ENCODE measurements at places on chromosomes 1 and 21.

DNA sequence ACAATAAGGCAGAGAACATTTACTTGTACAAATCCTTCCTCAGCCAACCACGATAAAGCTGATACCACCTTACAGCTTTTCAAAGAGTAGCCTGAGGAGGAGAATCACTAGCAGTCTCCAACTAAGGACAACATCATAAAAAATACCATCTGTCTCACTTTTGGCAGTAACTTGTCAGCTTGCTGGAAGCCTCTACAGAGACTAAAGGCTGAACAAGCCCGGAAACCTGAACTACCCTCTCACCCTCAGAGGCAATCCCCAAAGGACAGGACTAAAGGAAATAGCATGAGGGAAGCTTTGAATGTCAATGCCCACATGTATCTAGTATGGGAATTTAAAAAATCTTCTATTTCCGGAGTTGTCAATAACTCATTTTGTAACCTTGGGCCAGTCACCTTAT lies 10.6 kb downstream of the SRSF4 start:
- no peak for DNase-seq

- DNase-seq: no peak
Observed at GRCh38 chr1:232438476-232438875, 191.5 kb downstream of the SIPA1L2 start.

DNA sequence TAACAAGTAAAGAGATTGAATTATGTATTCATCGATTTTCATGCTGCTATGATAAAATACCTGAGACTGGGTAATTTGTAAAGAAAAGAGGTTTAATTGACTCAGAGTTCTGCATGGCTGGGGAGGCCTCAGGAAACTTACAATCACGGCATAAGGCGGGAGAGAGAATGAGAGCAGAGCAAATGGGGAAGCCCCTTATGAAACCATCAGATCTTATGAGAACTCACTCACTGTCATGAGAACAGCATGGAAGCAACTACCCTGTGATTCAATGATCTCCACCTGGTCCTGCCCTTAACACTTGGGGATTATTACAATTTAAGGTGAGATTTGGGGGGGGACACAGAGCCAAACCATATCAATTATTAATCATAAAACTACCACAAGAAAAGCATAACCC lies 3.3 kb upstream of the GBP3 start:
- no peak for DNase-seq

GRCh38 chr1:167720965-167721616 lies 691 bp upstream of the MPZL1 start:
- peak; percentile 70 for DNase-seq

GRCh38 chr1:247247568-247247967 lies 8.3 kb upstream of the VN1R5 start:
- DNase-seq: no peak

GRCh38 chr1:207316622-207317391 lies 4.7 kb upstream of the CD55 start:
- no peak for DNase-seq

- peak; percentile 78 for DNase-seq
Observed at GRCh38 chr1:99481391-99481996, 164.4 kb upstream of the PALMD start.

DNA sequence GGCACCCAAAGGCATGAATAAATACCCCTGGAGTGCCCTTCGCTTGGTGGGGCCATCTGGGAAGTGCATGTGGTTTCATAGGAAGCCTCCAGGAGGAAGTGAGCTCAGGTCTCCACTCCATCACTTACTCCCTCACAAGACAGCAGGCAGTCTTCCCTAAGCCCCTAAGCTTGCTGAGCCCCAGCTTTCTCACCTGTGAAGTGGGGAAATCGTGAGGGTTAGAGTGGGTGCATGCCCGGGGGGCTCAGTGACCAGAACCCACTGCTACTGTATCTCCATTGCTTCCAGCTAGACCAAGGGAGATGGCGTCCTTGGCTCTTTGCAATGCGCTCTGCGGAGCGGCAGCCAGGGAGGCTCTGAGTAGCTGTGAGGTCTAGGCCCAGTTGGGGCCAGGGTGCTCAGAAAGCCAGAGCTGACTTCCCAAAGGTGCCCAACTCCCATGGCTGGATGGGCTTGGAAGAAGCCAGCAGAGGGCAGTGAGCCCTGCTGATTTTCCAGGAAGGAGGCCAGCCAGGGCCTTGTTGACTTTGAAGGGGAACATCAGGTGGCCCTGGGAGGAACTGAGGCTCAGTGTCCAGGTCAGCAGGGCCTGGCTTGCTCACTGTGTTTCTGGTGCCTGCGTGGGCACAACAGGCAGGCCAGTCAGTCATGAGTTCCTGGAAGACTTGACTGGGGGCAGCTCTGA lies 27.3 kb downstream of the CDCP2 start:
- peak; percentile 32 for DNase-seq

- peak; percentile 73 for DNase-seq
Observed at GRCh38 chr1:66809736-66810326, 8.8 kb upstream of the INSL5 start.

DNA sequence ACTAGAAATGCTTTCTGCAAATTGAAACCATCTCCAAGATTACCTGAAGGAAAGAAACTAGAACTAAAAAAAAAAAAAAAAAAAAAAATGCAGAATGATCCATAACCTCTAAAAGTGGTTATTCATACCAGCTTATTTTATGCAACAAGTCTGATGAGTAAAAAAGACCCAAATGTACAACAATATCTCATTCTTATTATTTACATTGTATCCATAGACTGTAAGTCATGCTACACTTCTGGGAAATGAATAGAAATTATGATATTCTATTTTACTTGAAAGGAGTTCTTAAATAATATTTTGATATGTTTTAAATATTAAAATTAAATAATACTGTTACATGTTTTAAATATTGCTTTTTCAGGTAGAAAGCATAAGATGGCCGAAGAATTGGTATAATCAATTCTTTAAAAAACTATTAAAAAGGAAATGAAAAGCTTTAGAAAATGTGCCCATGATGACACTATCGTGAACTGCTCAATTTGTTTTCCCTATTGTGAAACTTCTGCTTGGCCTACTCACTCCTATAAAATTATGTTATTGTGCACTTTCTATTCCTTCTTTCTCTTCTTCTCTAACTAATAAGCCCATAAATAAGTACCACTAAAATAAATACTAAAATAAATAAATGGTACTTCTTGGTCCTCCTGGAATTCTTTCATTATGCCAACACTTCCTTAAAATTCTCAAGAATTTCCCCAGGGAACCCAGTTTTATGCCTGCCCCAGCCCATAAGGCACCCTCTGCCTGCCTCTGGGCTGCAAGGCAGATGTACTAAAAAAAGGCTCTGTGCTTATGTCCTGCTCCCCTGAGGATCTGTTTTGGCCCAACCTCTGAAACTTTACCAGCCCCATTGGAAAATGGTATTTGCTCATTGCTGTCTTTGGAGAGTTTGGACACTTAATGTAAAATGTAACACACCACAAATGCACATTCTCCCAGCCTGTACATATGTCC lies 18.1 kb downstream of the SAMSN1 start:
- DNase-seq: no peak

DNA sequence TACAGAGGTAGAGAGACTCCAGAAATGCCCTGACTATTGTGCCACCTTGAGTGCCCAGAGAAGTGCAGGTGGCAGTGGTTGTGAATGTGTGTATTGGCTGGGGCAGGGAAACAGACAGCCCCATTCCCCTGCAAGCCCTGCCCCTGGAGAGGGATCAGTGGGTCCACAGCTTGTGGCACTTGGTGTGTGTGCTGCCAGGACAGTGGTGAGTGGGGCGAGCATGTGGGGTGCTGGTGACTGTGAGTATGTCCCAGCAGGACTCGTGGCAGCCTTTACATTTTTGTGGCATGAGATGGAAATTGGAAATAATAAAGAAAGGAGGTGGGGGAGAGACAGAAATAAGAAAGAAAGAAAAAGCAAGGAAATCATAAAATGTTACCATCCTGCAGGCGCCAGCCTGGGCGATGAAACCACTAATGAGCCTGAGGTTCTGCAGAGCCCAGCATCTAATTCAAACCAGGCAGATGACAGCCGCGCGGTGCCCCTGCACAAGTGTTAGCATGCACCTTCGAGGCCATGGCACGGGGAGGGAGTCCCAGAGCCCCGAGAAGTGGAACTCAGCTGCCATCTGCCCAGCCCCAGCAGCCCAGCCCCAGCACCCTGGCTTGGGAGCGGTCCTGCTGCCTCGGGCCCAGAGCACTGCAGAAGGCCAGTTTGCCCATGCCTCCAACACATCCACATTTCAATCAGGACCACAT lies 49.1 kb upstream of the ZBTB40 start:
- no peak for DNase-seq

DNA sequence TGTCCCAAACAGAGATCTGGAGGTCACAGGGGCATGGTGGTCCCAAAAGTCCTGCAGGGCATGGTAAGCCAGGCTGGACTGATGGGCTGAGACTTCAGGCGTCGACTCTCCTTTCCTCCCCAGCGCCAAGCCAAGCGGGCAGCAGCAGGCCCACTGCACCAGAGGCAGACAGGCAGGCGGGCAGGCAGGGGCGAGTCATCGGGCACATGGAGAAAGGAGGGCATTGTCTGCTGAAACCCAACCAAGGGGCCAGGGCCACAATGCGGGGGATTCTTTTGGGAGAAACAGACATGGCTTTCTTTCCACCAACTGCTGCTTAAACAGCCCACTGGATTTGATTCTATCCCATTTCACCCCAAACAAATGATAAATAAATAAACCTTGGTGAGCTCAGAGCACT lies 46.2 kb downstream of the TRABD2B start:
- DNase-seq: no peak

DNA sequence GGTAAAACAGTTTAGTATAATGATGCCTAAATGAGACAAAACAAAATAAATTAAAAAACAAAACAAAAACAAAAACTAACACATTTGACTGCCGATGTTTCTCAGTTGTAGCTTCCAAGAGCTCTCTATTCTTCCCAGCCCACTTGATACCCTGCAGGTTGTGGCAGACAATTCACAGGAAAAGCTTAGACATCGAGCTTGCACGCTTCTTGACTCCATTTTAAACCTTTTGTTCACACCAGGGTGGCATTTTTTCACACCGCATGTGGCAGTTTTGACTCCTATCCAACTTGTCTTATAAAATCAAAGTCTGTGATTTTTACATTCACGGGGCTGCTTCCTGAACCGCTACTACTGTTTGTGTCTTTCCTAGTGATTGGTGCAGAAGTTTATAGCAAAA lies 575.9 kb downstream of the USP25 start:
- peak; percentile 79 for DNase-seq

DNA sequence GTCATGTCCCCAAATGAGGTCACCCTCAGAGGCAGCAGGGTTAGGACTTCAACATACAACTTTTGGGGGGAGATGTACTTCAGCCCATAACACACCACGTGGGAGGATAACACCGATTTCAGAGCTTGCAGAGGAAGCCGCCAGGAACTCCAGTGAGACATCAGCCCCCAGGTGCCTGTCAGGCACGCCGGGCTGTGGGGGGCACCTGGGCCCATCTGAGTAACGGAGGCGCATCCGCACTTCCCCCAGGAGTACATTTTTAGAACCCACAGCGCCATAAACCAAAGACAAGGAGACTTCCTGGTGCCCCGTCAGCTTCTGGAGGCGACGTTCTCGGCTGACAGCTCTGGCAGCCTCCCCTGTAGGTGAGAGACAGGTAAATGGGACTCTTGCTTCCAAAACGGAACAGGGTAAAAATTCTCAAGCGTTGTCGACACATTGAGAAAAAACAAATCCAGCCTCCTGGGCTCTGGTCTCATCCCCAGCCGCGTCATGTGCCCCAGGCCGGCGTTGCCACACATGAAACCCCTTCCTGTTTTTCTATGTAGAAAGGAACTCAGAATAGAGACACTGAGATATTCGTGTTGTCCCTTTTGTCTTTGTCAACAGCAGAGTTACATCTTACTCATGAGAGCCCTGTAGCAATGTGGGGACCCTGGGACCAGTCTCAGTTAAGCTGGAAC lies 93.3 kb downstream of the PDE9A start:
- no peak for DNase-seq

DNA sequence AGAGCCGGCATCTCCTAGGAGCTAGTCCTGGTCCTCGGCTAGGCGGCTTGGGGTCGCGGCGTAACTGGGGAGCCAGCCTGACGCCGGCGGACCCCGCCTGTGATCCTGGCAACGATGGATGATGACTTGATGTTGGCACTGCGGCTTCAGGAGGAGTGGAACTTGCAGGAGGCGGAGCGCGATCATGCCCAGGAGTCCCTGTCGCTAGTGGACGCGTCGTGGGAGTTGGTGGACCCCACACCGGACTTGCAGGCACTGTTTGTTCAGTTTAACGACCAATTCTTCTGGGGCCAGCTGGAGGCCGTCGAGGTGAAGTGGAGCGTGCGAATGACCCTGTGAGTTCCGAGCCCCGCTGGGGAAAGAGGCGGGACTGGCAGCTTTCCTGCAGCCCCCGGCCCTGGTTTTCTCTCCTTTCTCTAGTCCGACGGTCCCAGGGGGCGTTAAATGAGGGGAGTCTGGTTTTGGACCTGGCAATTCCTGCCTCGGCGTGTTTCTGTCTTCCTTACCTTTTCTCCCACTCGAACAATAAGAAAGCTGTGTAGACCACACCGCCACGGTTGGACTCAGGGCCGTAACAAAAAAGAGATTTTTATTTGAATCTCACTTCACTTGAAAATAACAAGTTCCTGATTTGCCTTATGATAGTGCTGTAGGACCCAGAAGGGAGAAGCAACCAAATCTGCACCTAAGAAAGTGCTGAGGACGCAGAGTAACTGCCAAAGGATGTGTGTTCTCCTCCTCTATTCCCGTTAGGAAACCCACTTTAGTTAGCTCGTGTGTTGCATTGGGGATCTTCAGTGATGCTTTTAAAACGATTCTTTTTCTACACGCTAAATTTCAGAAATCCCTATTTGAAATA lies at the start of gene SPRTN:
SPRTN (plus strand) TSS at position 24 of the 859 bp plus-strand sequence; CDS start at position 115, 91 bp downstream.
- DNase-seq: peak; percentile 26

All from astrocyte of the hippocampus (primary cell).